ENCODE measurements at places on chromosomes 4 and X.

- no peak for DNase-seq
These were observed 125.5 kb upstream of the GIMD1 start for GRCh38 chr4:106494066-106494465.

GRCh38 chrX:155819525-155819924 lies 61.6 kb upstream of the VAMP7 start:
- no peak for DNase-seq

GRCh38 chr4:86416081-86416480 lies 56.2 kb upstream of the MAPK10 start:
- no peak for DNase-seq

DNA sequence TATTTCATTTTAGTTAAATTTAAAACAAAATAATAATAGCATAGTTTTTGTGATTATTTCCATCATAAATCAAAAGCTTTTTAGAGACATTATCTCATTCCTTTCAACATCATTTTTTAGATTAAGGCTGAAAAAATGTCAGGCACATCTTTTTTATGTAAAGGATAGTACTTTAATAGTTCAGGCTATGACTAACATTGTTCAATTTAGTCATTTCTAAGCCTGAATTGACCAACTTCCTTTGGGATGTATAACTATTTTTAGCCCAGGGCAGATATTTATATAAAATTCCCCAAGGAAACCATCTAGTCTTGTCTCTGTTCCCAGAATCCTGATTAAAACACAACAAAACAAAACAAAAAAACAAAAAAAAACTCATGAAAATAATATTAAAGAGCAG lies 145.6 kb upstream of the PCDH18 start:
- no peak for DNase-seq

DNA sequence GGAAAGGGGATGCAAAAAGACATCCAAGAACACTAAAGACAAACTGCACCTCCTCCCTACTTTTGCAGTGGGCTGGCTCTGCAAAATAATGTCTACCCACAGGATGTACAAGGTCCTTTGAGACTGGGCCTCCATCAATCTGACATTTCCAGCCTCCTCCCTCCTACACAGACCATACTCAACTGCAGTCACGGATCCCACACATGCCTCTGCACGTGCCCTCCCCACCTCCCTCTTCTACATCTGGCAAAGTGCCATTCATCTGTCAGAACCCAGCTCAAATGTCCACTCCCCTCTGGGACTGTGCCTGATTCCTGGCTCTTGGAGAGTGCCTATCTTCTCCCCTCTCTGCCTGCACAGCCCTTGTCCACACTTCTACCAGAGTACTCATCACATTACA lies 50.3 kb downstream of the CHRDL1 start:
- DNase-seq, result no peak

GRCh38 chrX:78838709-78839108 lies 91.2 kb downstream of the LPAR4 start:
- no peak for DNase-seq

DNA sequence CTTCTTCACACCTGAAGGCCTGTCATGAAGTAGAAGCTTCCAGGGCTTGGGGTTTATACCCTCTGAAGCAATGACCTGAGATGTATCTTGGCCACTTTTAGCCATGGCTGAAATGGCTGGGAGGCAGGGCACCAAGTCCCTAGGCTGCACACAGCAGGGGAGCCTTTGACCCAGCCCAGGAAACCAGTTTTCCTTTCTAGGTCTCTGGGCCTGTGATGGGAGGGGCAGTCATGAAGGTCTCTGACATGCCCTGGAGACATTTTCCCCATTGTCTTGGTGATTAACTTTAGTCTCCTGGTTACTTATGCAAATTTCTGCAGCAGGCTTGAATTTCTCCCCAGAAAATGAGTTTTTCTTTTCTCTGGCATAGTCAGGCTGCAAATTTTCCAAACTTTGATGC lies 511.0 kb upstream of the KLHL4 start:
- DNase-seq, result no peak

- DNase-seq, result no peak
These were observed 183.4 kb downstream of the SH2D1A start for GRCh38 chrX:124529786-124530185.

DNA sequence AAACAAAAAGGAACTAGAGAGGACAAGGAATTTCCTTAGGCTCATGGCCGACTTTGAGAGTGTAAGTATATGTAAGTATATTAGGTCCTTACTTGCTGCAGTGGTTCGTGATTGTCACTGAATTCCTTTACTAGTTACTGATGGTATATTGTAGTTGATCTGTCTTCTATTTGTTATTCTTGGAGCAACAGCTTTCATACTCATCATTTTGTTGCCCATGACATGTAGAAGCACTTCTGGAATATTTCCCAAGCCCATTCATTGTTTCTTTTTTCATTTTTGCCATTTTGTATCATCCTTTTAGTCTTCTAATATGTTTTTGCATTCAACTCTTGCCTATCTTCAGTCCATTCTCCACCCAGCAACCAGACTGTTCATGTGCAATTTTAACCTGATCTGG lies 170.0 kb downstream of the ARHGAP10 start:
- no peak for DNase-seq

GRCh38 chr4:1856943-1857699 lies 1.2 kb upstream of the LETM1 start:
- DNase-seq, result no peak

DNA sequence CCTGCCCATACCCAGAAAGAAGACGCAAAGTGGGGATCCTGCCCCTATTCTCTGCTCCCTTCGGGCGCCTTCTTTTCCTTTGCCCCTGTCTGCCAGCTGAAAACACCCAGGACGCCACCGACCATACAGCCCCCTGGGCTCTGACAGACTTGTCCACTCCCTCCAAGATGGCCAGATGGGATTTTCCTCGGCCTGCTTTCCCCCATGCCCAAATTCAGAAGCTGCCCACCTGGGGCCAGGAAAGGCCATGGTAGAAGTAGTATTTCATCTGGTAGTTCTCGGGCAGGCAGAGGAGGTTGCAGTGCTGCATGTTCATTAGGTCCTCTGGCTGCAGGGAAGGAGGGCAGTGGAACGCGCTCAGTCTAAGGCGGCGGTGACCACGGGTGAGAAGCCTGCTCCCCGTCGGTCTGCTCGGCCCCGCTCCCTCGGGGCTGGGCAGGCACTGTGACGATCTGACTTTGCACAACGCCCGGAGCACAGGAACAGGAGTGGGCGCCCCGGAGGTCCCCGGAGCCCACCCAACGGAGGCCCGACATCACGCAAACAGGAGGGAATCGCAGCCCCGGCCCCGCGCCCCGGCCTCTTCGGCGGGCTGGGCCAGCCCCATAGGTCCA lies 582 bp downstream of the NAA10 start:
- no peak for DNase-seq

DNA sequence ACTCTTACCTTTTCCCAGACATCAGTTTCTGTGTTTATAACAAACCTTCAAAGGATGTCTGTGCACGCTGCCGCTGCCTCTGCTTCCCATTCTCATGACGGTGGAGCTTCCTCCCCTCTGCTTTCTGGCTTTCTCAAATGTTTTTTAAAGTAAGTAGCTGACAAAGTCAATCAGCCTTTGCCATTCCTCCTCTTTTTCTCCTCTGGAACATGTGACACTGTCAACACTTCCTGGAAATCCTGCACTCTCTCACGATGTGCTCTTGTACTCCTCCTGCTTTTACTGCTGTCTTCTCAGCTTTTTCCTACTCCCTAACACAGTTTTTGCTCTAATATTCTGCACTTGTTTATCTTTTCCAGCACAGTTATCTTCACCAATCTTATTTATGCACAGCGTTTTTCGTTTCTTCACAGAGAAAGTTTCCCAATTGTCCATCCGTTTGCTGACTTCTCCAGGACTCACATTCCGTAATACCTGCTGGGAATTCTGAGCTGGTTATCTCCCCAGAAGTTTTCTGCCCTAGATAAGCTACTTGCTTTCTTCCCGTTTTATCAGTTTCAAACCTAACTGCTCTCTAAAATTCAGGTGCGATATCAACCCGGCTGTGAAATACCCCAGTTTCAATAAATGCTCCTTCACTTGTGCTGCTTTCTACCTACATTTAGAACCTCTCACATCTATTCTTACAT lies 465.6 kb upstream of the AGA start:
- no peak for DNase-seq

GRCh38 chr4:84582988-84583875 lies at the start of gene CDS1:
Gene CDS1, plus strand, starts transcription at chr4:84583127. Its CDS starts 275 bp downstream, at chr4:84583402.
- no peak for DNase-seq

DNA sequence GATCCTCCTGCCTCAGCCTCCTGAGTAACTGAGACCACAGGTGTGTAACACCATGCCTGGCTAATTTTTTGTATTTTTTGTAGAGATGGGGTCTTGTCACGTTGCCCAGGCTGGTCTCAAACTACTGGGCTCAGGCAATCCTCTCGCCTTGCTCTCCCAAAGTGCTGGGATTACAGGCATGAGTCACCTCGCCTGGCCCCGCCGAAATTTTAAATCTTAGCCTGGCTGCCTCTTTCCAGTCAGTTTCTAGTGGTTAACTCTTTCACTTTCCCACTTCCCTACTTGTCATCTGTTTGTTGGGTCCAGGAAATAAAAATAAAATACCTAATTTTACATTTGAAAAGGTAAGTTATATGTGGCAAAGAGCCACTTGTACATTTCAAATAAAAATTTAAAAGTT lies 62.4 kb downstream of the TMEM165 start:
- no peak for DNase-seq

DNA sequence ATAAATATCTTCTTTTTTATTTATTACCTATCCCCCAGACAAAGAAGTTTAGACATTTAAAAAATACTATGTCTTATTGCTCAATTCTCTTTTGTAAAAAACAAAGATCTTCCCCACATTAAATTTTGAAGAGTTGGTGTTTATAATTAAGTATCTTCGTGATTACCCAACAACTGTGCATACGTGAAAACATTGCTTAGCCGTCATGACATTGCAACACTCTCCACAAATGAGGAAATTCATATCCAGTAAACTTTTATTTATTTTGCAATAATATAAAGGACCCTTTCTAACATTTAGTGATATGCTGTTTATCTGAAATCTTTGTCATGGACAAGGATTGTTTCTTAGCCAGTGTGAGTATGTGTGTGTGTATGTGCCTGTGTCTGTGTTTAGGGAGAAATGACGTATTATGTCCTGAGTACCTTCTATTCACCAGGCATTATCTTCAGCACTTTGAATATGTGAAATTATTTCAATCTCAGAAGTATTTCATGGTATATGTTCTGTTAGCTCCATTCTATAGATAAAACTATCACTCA lies 26.1 kb upstream of the EREG start:
- no peak for DNase-seq

DNA sequence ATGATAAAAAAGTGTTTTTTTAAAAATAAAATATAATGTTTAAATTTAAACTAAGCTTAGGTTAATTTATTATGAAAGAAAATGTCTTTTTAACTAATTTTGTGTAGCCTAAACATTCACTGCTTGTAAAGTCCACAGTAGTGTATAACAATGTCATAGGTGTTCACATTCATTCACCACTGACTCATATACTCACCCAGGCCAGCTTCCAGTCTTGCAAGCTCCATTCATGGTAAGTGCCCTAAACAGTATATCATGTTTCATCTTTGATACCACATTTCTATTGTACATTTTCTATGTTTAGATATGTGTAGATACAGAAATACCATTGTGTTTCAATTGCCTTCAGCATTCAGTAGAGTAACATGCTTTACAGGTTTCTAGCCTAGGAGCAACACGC lies 530.3 kb downstream of the EPHA5 start:
- no peak for DNase-seq

- no peak for DNase-seq
These were observed 3.6 kb upstream of the SPP1 start for GRCh38 chr4:87971866-87972265.

- DNase-seq, result no peak
These were observed 128.4 kb downstream of the REELD1 start for GRCh38 chr4:146342600-146343192.

DNA sequence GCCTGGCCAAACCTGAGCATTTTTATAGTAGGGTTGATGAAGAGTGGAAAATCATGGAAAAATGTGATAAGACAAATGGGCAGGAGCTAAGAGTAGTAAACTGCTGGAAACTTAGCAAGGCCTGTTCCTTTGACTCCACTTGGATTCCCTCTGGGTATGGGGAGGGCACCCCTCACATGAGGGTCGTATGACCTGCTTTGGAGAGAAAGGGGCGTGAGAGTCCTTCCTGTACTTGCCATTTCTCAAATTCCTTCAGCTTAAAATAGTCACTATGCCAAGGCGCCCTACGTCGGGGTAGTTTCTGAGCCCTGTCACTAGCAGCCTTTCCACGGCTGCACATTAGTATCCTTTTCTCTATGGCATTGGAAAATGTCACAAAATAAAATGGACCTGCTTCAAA lies 49.1 kb downstream of the GPRIN3 start:
- DNase-seq, result no peak

GRCh38 chr4:8841678-8842268 lies 29.9 kb downstream of the HMX1 start:
- DNase-seq, result no peak

- no peak for DNase-seq
These were observed 63.9 kb downstream of the IL1RAPL1 start for GRCh38 chrX:28651186-28651585.

DNA sequence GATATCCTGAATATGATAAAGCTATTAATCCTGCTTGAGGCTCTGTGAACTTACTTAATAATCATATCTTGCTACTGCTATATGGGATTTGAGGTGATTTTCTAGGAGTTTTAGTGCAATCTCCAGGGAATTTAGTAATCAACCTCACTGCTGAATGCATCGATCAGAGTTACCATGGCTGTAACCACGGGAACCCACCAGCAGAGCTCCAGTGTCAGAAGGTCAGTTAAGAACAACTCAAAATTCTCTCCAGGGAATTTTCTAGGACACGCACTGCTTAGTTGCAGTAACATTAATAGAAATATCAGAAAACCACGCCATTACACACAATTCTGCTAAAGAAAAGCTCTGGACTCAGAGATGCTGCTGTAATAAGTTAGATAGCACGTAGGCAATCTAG lies 1477.2 kb upstream of the TENM3 start:
- DNase-seq, result no peak

DNA sequence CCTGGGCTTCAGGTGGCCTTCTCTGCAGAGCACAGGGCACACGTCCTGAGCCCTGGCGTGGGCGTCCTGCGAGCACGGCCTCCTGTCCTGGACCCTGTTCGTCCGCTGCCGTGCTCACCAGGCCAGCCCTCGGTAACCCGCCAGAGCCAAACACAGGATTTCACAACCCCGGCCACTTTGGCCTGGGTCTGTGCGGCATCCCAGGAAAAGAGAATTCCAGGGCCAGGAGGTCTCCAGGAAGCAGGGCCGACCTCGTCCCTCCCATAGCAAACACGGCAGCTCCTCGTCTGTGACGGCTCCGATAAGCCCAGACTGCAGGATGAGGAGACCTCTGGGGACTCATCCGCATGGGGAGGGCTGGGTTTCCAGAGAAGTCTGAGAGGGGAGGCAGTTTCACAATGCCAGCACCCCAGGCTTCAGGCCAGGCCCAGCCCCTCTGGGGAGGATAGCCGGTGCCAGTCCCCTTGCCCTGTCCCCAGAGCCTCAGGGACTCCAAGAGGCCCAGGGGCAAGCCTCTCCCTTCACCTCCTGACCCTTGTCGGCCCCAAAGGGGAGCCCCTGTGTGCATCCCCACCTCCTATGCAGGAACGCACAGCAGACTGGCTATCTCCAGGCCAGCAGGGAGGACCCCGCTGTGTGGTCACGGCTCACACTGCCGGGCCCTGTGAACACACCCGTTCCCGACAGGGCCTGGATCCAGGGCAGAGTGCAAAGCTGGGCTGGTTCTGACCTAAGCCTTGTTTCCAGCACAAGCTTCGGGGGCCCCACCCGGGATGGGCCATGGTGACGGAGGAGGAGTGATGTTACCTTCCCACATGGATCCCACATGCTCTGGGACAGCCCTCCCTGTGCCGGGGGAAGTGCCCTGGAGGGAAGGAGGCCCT lies 22.3 kb upstream of the HTRA3 start:
- DNase-seq, result no peak

- DNase-seq, result no peak
These were observed 14.2 kb downstream of the GRPR start for GRCh38 chrX:16137416-16138107.

- DNase-seq, result no peak
These were observed 1290.5 kb downstream of the ADGRL3 start for GRCh38 chr4:62490635-62491034.

Data from AG04449 (cell line).